ENCODE measurements at places on chromosomes 3 and 15.

GRCh38 chr15:29121907-29122306 is 147.7 kb downstream of the NSMCE3 start:
- DNase-seq = no peak

- DNase-seq = no peak
Observed at GRCh38 chr15:69120732-69121131, 39.7 kb upstream of the GLCE start.

- peak; percentile 53 for DNase-seq
Observed at GRCh38 chr3:3799173-3800079, at the start of gene LRRN1. Gene LRRN1 (plus strand): TSS chr3:3799431. CDS start chr3:3844642, 45,211 bp downstream.

- no peak for DNase-seq
Observed at GRCh38 chr3:160210799-160211221, 14.4 kb upstream of the C3orf80 start.

DNA sequence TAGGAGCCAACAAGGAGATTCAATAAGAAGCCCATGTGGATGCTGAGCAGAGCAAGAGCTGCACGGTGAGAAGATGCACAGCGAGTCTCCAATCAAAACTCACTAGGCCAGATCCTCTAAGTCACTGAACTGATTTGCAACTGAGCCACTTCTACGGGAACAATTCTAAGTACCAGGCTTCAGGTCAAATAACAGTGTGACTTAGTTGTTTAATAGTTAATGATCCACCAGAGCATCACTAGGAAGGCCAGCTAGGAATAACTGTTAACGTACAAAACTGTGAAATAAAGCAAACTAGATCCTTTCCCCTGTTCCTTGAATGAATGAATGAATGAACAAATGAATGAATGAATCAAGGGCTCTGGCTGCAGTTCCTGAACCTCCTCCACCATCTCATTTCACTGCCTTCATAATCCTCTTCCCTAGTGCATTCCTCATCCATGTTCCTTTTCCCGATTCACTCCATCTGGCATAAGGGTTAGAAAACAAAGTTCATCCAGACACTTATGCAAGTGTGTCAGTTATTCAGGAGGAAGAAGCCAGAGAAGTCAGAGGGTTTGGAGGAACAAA is 59.7 kb downstream of the ATP8B4 start:
- DNase-seq = no peak

- DNase-seq = no peak
Observed at GRCh38 chr3:80994767-80995166, 766.7 kb downstream of the GBE1 start.

DNA sequence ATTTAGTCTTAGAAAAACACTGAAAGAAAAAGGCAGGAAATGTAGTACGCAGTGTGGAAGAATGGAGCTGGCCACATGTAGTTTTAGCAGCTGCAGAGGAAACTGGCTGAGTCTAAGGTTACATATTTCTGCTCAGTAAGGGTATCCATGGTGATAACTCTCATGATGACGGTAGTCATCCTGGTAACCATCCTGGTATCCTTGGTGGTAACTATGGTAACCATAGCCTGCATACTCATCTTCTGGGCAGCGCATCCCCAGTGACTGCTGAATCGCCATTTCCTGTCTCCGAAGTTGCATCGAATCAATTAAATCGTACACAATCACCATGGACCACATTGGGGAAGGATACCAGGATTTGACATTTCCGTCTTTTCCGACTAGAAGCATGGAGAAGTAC is 35.7 kb downstream of the CCDC80 start:
- DNase-seq = no peak

DNA sequence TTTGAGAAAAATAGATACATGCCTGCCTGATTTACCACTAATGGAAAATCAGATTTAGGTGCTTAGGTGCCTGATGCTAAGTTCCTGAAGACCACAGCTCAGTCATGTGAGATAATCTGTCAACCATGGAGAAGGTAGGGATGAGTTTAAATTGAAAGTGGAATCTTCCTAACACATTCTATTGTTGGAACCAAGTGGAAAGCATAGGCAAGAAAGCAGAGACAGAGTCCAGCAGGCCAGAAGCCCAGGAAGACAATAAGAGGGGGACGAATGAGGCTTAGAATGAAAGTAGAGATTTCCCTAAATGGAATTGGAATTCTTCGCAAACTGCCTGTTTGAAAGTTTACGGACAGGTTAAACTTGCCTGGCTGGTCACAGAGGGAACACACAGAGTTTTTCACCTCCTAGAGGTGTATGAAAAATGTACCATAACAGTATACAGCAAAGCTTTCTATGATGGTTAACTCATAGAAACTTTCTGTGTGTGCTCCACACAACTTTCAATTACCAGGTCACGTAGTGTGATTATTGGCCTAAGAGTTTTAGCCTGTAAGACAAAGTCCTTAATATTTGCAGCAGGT is 453.8 kb upstream of the KCNMB2 start:
- no peak for DNase-seq

DNA sequence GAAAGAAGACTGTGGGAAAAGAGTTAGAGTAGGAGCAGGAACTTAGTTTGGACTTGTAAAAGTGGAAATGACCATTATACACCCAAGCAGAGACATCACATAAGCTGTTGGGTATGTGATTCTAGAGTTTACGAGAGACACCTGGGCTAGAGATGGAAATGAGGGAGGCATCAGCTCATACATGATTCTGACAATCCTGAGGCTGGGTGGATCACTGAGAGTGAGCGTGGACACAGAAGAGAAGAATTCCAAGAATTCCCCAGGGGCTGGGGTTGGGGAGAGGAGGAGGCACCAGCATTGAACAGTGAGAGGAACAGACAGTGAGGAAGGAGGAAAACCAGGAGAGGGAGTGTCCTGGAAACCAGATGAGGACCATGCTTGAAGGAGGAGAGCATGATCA is 113.5 kb downstream of the KCNAB1 start:
- no peak for DNase-seq

DNA sequence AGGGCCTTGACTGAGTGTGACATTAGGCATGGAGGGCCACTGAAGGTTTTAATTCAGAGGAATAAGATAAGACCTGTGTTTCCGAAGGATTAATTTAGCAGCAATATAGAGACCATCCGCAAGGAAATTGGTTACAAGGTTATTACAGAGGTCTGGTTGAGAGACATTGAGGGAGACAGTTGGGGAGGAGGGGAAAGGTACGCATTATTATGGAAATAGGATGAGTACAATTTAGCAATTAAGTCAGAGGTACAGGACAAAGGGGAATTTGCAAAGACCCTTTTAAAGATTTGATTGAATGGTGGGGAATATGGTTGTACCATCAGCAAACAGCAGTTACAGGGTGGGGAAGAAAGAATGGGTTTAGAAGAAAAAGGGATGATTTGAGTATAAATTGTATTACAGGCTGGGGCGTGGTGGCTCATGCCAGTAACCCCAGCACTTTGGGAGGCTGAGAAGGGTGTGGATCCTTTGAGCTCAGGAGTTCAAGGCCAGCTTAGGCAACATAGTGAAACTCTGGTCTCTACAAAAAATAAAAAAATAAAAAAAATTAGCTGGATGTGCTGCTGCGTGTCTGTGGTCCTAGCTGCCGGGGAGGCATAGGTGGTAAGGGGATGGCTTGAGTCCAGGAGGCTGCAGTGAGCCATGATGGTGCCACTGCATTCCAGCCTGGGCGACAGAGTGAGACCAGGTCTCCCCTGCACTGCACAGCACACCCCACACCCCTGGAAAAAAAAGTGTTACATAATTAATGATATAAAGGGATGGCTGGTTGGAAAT is 11.3 kb downstream of the ARL8B start:
- DNase-seq = no peak

GRCh38 chr3:119550192-119550910 is 9.1 kb downstream of the CD80 start:
- DNase-seq = no peak

DNA sequence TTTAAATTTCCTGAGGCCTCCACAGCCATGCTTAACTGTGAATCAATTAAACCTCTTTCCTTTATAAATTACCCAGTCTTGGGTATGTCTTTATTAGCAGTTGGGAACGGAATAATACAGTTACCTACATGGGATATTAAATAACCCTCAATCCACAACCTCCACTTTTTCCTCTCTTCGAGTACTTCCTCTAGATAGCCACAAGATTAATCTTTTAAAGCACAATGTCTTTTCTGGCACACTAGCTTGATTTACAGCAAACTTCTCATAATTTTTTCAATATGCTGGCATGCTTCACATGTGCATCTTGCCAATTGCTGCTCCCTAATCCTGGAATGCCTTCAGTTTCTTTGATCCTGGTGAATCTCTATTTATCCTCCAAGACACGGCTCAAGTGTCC is 92.2 kb downstream of the P2RY1 start:
- no peak for DNase-seq

DNA sequence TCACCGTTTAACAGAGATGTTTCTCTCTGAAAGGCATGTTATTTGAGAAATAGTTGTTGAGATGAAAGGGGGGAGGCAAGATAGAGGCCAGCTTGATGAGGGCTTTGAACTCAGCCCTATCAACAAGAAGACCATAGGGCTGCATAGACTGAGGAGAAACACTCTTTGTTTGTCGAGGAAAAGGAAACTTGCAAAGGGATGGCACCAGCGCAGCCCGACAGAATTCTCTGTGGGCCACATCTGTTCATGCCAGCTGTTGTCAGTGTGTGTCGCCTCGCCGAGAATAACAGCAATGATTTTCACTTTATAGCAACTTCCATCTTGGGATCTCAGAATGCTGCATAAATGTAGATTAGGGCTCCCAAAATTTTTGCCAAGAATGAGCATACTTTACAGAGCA is 478.3 kb upstream of the TPRG1 start:
- DNase-seq = no peak

GRCh38 chr3:52109611-52110301 is 44.5 kb downstream of the POC1A start:
- DNase-seq = no peak

- DNase-seq = no peak
Observed at GRCh38 chr15:87707566-87708130, 548.9 kb downstream of the NTRK3 start.

DNA sequence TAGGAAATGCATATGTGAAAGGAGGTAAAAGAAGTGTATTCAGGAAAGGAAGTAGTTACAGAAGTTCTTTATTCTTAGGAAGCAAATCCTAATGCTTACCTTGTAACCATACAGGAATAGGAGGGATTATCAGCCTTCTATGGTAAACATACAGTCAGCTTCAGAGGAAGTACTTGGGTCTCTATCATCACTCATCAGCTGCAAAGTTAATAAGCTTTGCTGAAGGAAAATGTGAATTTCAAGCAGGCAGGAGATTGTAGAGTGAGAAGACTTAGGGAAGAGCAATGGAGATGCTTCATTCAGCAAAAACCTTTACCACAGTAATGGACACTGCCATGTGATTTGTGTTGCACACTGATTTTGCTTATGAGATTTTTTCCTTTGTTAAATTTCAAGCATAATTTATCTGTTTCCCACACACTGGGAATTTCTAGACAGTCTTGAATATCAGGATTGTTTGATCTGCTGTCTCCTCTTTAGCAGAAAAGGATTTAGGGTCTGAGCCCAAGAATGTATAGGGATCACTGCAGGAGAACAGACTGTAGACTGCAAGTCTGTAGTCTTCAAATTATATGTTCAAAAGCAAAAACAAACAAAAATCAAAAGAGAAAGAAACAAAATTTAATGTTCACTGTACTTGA is 150.8 kb downstream of the ZNF609 start:
- no peak for DNase-seq

- DNase-seq = no peak
Observed at GRCh38 chr3:127368186-127369032, 80.6 kb upstream of the PRR20G start.

- DNase-seq = peak; percentile 37
Observed at GRCh38 chr3:138297059-138297607, 32.5 kb downstream of the NME9 start.

GRCh38 chr3:12791430-12791829 is 5.0 kb upstream of the CAND2 start:
- DNase-seq = no peak

GRCh38 chr15:62068810-62069167 is 2.0 kb downstream of the C2CD4A start:
- no peak for DNase-seq

GRCh38 chr15:87547470-87548181 is 708.9 kb downstream of the NTRK3 start:
- DNase-seq = no peak

DNA sequence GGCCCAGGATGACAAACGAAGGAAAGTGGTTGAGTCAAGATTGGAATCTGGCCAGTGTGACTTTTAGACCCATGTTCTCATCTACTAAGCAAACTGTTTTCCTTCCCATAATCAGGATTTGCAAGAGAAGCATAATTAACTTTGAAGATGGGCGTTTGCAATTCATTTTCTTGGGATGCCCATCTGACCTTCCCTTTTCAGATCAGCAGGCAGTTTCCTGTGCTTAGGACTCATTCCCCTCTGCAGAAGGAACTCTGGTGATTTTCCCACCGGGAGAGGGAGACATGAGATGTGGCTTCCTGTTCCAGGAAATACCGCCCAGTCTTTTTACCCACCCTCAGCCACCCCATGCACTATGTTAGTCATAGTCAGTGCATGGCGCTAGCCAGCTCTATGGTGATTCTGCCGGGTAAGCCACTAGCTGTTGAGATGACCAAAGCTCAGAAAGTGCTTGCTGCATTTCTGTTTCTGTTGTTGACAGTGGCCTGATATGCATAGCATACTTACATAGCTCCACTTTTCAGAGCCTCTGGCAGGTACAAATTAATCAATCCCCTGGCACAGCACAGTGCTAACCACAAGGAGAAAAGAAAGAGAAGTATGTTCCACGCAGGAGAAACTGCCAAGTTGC is 129.4 kb downstream of the VGLL4 start:
- no peak for DNase-seq

- no peak for DNase-seq
Observed at GRCh38 chr3:24417730-24418129, 76.9 kb downstream of the THRB start.

DNA sequence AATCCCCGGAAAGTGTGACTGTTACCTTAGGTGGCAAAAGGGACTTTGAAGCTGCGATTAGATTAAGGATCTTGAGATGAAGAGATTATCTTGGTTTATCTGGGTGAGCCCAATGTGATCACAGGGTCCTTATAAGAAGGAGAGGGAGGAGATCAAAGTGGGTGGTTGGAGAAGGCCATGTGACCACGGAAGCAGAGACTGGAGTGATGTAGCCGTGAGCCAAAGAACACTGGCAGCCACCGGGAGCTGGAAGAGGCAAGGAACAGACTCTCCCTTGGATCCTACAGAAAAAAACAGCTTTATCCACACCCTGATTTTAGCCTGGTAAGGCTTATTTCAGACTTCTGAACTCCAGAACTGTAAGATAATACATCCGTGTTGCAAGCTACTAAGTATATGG is 29.9 kb downstream of the CRABP1 start:
- DNase-seq = no peak

GRCh38 chr3:52516509-52517195 is 17.0 kb downstream of the NT5DC2 start:
- DNase-seq = no peak

- no peak for DNase-seq
Observed at GRCh38 chr3:131711114-131711768, 208.5 kb upstream of the MRPL3 start.

DNA sequence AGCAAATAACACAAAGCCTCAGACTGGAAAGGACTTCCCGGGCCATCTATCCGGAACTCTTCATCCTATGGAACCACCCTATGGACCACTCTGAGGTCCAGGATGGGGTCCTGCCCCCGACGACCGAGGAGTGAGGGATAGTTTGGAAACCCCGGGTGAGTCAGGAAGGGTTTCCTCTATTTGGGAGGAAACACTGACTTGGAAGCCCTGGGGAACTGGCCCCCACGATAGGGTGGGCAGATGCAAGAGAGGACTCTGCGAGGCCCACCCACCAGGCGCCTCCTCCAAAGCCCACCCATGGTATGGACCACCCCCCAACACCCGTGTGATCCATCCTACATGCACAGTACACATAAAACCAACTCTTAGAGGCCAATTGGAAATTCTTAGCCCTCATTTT is 69.4 kb downstream of the CPN2 start:
- DNase-seq = no peak
